ENCODE measurements at places on chromosomes 4 and X.
A peak's percentile ranks its signal among the peaks of the same experiment; 100 is the strongest.

DNA sequence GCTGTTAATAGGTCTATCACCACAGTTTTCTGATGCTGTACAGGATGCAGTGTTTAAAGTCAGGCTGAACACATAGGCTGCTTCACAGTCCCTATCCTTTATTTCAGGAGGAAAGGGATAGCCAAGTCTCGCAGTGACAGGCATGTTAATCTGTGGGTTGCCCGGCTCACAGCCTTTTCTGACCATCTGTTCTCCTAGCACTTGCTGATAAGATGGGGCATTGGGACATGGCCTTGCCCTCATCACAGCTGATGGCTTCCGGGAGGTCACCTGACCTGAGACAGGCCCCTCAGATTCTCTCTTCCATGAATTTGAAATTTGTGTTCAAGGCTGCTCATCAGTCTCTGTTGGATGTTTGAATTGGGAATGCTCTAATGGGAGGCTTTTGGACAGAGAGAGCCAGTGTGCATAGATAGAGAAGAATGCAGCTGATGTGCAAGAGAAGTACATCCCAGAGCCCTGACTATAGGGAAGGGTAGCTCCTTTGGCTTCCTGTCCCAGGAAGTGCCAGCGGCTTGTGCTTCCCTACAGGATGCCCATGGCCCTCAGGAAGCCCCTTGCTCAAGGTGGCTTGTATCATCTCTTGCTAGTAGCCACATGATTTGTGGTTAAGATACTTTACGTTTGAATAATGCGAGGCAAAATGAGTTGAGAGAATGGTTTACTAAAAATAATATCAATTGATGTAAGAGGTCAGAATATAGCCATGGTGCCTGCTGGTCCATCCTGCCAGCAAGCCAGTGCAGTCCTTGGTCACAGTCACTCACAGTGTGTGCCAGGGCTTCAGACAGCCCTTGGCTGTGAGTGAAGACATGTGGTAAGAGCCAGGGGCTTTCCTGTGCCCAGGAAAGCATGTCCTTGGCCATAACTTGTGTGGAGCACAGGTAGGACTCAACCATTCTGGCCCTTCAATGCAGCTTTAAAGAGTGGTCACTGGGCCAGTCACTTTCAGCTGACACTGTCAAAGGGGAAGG is 88.6 kb downstream of the TSPAN7 start:
- no peak for DNase-seq

DNA sequence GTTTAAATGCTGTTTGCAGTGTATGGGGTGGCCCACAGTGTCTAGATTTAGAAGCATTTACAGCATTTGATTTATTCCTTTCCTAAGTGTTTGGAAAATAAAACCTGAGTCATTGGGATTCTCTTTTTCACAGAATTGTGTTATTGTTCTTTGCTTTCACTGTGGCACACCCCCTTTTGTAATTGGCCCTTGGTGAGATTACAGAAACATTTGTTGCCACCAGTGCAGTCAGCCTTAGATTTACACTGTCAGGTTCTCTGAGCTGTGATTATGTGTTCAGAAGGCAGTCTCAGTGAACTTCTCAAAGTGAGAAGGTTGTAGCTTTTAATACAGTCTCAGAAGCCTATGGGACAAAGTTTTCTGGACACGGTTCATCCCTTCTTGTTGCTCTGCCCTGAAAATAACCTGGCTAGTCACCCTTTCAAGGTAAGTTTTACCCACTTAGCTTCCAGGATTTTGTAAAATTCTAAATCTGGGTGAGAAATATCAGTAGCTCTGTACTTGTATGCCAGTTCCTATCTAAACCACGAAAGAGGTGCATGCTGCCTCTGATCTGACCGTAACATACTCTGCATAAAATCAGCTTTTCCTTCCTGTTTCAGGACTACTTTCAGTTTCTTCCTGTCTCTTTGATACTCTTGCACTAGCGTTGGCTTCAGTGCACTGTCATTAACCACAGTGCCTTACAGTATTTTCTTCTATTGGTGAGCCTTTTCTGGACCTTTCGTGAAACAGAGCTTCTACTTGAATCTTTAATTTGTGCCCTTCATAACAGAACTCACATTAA is 12.6 kb downstream of the RUFY3 start:
- no peak for DNase-seq

GRCh38 chr4:52105276-52105675 is 54.2 kb downstream of the SPATA18 start:
- DNase-seq: no peak

DNA sequence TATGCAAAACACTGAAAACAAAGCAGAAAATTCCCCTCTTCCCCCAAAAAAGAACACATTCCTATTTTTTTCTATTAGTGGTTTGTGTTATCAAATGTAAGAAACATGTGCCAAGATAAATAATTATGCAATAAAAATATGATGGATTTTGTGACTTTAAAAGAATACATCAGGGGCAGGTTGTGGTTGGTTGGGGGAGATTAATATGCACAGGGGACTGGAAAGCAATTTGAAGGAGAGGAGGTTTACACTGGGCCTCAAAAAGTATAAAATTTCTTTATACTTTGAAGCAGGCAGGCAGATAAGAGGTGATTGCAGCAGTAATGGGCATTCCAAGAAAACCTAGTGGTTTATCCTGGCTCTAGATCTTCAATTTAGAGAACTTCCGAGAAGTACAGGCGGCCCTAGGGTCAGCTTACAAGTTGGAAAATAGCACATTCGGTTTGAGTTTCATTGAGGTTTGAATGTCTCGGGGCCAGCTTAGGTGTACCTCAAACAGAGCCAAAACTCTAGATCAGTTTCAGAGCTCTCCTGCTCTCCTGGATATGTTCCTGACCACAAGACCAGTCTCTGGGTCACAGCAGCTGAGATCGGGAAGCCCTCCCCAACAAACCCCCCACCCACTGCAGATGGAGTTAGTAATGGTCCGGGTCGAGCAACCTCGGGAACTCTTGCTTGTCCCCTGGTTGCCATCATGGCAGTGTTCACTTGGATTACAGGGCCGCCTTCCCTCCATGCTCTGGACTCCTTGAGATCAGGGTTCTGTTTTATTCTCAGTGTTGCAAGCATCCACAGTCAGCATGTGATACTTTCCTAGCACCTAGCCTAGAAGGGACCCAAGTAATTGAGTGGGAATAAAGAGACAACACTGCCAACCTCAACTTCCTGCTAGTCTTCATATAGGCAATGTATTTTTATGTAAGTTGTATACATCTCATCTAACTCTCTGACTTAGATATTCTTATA is 112.1 kb upstream of the DDIT4L start:
- DNase-seq: no peak

- DNase-seq: peak; percentile 41
These were observed at the start of gene PORCN for GRCh38 chrX:48508400-48509244. Gene PORCN, plus strand, starts transcription at chrX:48508992. Its CDS starts 829 bp downstream, at chrX:48509821.

DNA sequence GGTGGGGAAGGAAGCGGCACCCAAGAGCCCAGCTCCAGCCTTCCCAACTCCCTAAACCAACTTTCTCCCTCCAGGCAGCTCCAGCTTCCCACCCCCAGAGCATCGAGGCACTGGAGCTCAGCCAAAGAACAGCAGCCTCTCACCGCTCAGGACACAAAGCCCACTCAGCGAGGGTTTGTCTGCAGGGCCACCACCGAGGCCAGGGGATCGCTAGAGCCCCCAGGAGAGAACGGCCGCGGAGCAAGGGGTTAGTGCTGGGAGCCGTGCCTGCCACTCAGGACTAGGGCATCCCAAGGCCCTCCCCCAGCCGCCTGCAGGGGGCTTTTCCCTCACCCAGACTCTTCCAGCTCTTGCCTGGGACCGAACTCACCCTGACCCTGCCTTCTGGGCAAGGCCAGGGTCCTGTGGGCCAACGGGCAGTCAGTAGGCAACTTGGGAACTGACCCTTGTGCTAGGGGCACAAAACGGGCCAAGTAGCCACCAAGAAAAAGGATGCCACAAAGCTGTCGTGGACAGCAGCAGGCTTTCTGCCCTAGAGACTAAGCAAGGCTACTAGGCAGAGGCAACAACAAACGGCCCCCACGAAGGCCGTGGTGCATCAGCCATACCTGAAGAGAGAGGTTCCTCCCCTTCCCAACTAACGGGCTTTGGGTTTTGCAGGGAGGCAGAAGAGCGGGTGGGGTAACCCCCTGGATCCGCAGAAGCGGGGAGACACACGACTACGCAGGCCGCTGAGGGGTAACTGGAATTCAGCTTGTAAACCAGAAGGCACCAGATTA is 2.3 kb downstream of the HCFC1 start:
- DNase-seq: no peak

DNA sequence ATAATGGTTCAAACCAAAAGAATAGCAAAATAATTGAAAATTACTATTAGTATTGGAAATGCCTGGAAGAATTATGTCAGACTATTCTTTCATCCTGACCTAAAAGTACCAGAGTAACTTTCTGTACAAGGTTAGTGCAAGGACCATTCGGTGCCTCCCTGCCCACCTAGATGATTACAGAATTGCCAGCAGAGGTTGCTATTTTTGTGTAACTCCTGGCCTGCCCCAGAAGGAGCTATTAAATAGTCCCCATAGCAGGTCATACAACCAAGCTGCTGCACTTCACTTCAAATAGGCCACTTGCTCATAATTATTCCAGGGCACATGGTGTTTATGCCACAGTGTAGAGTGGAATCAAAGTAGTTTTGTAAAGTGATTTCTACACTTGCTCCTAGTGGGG is 831.1 kb upstream of the PABPC4L start:
- no peak for DNase-seq

- DNase-seq: no peak
These were observed 58.5 kb upstream of the NUDT6 start for GRCh38 chr4:122980860-122981259.

- no peak for DNase-seq
These were observed 172.9 kb upstream of the GLRA2 start for GRCh38 chrX:14356401-14356800.

- DNase-seq: no peak
These were observed 23.4 kb downstream of the ADRA2C start for GRCh38 chr4:3789587-3789986.

DNA sequence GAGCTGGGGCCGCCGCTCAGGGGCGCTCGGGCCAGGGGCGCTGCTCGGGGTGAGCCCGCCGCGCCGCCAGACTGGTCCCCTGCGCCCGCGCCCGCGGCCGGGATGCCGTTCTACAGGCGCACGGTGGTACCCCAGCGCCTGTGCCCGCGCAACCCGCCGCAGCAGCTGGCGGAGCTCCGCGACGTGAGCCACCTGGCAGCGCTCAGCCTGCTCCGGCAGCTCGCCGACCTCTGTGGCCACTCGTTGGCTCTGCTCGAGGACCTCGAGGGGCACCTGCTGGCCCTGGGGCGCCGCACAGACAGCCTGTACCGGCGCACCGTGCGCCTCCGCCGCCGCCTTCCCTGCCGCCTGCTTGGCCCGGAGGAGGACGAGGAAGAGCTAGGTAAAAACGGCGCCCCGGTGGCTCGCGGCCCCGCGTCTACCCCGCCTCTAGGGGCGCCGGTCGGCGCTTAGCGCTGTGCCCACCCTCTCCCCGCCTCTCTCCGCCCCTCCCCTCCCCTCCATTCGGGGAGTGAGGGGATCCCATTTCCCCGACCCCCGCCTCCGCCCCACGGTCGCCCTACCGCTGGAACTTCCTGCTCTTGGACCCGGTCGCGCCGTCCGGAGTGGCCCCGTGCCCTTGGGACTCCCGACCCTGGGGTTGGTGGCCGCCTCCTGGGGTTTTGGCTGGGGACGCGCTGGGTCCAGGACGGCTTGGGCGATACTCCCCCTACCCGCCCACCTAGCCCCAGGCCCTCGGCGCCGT is 513 bp downstream of the NHSL2 start:
- DNase-seq: peak; percentile 17

- DNase-seq: no peak
These were observed 48.6 kb downstream of the LRP2BP start for GRCh38 chr4:185346975-185347601.

DNA sequence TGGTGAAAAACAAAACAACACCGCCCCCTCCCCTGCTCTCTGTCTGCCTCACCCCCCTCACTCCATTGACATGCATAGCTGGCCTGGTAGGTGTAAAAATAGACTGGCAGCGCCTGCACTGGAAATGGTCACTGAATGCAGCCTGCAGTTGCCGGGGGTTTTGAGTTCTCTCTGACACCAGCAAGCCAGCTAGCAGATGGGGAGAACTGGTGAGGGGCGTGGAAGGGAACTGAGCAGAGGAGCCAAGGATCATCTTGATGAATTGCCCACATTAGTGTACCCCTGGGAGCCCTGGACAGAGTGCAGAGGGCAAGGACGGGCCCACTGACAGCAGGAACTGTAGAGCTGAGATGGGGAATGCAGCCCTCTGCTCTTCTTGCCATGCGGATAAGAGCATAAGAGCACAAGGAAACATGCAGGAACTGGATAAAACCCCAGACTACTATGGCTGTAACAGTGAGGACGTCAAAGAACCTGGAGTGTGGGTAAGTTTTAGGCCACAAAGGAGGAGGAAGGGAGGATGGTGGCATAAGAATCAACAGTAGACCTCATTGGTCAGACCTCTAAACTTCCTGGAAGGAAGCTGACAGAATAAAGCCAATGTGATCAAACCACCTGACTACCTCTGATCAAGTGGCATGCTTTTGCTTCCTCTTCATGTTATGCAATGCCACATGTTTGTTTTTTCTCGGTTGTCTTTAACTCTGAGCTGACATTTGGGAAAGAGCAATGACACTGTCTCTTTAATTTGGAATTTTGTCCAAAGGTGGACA is 96.3 kb downstream of the ANK2 start:
- DNase-seq: no peak

- no peak for DNase-seq
These were observed 51.7 kb upstream of the ATP8A1 start for GRCh38 chr4:42708625-42709024.

DNA sequence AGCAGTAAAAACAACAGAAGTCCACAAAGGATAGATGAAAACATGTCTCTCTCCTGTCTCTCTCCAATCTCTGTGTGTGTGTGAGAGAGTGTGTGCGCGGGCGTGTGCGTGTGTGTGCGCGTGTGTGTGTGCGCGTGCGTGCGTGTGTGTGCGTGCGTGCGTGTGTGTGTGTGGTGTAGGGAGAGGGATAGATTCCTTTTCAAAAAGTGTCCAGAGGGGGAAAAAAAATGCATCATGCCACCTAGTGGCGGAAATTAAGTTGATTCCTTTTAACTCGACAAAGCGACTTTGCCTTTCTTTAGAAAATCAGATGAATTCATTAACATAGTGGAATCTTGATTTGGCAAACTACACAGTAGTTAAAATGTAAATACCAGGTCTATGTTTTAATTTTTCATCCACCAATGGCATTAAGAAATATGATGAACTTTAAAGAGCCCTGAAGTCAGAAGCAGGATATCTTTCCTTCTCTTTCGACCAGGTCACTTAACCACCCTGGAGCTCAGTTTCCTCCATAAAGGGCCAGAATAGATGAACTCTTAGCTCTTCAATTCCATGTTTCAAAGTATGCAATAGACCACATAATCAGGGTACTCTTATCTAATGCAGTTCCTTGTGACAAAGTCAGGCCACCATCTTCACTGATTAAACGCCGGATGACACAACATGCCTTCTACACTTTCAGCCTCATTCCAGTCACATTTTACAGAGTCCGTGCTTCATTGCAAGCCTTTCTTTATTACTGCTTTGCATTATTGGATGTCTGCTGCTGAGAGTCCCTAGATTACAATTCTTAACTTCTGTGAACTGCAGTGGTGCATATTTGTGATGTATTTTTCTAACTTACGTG is 162.8 kb downstream of the FBXO8 start:
- no peak for DNase-seq

- DNase-seq: no peak
These were observed 166.6 kb upstream of the GLRA2 start for GRCh38 chrX:14362721-14363120.

- no peak for DNase-seq
These were observed at the start of gene ERVMER34-1 for GRCh38 chr4:52750819-52751486. Gene ERVMER34-1, minus strand, starts transcription at chr4:52751425. Its CDS starts 5,905 bp downstream, at chr4:52745520.
